Stimulated activated CD4-positive, alpha-beta T cell treated with anti-CD3 and anti-CD28 coated beads, TNF-alpha, amount 100 ng/mL, for 4 hours (primary cell): ENCODE measurements at places on chromosomes 4 and X.

- DNase-seq, result no peak
These were observed 764.8 kb downstream of the RAPGEF2 start for GRCh38 chr4:159867673-159868072.

GRCh38 chr4:3267576-3268394, 18.8 kb downstream of the MSANTD1 start:
- no peak for DNase-seq

DNA sequence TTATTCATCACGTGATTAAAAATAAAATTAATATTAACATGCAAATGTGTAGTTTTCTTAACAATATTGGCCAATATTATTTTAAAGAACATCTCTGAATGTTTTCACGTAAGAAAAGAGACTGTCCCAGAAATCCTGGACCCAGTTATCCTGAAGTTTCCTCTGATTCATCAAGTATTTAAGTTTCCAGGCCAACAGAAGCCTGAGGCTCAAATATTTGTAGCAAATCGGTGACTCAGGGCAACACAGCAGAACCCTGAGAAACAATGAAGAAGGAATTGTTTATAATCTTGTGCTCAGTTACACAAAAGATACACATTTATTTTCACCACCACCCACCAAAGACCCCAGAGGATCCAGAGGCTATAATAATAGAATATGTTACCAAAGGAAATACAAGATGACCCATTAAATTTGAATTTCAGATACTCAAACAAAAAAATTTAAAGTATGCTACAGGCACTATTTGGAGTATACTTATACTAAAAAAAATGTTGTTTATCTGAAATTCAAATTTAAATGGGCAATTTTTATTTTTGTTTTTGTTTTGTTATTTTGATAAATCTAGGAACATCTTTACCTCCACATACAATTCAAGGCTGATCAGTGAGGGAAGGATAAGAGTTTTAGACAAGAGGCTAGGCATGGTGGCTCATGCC, 33.9 kb upstream of the SLC7A11 start:
- no peak for DNase-seq

DNA sequence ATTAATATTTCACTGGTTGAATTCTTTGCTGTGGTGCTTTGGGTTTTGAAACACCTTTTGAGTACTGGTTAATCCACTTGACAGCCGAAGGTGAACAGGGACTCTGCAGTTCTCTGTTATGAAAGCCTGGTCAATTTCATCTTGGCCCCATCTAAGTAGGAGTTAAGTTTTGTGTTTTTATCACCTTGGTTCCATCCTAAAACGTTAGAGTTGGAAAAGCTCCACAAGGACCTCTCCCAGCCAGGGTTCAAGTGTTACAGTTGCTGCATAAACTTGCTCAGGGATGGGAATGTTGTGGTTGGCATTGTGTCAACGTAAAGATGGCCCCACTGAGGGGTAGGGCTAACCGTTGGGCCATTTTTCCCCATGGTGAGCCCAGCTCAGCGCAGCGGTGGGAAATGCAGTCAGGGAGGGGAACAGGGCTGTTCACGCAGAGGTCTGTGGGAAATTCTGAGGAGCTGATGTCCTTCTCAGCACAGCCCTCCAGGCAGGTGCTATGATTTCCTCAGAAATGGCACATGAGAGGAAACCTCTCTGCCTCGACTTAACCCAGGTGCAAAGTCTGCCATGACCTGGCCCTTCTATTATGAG, 188.7 kb downstream of the STIM2 start:
- DNase-seq, result no peak

DNA sequence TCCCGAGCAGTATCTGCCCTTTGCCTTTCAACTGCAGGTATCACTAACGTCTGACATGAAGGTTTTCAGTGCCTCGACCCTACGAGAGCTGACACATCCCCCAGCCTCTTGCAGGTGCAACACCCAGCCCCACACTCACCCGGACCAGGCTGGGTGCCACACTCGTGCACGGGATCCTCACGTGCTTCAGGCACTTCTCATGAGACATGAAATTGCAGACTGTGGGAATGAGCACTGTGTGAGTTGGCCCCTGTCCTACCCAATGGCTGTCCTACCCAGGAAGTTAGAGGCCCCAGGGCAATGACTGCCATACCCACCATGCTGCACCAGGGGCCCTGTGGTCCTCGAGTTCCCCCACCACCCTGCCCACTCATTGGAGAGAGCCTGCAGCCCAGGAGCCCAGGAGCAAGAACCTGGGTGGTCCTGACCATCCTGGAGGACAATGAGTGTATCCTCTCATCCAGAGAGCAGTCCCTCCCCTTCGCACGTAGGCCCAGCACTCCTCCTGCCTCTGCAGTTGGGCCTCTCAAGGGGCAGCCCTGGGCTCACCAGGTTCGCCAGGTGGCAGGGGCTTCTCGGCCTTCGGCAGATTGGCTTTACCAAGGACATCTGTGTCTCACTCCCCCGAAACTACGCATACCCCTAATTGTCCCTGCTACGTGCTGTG, 2.4 kb downstream of the DGKQ start:
- no peak for DNase-seq

- no peak for DNase-seq
These were observed 2.0 kb upstream of the HPGD start for GRCh38 chr4:174524242-174524641.

DNA sequence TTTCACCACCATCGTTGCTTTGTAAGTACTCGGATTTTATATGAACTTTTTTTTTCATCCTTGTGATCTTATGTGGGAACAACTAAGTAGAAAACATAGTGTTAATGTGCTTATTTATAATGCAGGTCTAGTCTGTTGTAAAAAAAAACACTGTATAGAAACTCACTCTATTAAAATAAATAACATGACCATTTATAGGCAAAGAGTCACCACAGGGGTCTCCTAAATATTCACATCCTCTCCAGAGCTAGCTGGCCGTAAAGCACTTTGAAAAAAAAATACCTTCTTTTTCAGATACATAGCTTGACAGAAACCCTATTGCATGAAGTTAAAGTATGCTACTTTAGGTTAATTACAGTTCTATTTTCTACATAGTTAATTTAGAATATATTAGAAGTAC, 11.2 kb downstream of the TMEM184C start:
- no peak for DNase-seq

DNA sequence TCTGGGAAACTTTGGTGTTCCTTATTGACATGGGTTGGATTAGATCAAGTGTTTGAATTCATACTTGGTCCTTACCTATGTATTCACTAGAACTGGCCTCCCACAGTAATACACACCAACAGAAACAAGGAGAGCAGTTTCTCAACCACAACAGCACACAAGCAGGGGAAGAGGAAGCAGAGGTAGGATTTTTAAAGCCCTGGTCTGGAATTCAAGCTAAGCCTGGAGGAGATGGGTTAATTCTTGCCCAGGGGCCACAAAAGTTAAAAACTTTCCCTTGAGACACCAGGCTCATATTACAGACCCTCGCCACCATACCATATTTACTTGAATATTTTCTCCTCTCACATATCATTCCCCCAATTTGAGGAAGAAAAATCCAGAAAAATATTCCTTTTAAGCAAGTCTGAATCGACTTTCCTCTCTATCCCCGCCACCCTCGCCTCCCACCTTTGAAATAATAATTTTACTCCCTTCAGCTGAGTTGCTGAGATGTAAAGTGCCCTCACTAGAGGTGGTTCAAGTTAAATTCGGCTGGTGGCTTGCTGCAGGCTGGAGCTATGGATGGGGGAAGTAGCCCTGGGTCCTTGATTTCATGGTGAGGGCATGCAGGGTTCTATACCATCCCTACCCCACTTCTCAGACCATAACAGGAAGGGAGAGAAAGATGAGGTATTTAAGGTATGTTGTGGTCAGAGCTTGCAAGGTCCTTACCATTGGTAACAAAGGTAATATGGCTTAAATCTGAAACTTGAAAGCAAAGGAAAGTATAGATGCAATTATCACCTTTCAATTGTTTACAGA, 440.2 kb downstream of the INPP4B start:
- DNase-seq, result no peak

- DNase-seq, result no peak
These were observed 87.6 kb upstream of the GABRG1 start for GRCh38 chr4:46211406-46211805.

DNA sequence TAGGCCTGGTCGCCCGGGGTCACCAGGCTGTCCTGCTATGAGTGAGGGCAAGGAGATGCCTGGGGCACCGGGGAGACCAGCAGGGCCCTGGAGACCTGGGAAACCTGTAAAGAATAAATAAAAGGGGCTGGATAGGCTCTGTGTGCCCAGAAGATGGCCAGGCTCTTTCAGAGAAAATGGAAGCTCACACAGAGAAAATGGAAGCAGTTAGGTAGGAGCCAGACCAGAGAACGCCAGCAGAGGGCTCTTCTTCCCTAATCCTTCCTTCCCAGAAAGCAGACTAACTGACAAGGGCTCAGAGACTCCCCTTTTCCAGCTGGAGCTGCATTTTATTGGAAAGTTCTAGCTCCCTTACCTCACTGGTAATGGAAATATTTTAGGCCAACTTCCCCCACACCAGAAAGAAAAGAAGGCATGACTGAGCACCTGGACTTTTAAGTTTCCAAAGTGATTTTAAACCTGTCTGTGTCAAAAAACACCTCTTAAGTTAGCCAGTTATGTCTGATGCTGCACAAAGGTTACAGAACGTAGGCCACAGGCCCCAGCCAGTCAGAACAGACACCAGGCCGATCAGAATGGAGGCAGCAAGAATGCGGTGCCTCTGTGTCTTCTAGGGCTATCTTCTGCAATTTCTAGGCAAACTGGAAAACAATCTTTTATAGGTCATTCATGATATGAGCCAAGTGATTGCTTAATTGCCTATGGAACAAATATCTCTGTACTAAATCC, 74.0 kb downstream of the ATG4A start:
- no peak for DNase-seq

GRCh38 chr4:15375667-15376066, 52.2 kb upstream of the C1QTNF7 start:
- DNase-seq, result no peak

GRCh38 chr4:124708517-124709300, 3.8 kb downstream of the ANKRD50 start:
- DNase-seq, result no peak

GRCh38 chr4:52780206-52780605, 29.0 kb upstream of the ERVMER34-1 start:
- DNase-seq, result no peak

DNA sequence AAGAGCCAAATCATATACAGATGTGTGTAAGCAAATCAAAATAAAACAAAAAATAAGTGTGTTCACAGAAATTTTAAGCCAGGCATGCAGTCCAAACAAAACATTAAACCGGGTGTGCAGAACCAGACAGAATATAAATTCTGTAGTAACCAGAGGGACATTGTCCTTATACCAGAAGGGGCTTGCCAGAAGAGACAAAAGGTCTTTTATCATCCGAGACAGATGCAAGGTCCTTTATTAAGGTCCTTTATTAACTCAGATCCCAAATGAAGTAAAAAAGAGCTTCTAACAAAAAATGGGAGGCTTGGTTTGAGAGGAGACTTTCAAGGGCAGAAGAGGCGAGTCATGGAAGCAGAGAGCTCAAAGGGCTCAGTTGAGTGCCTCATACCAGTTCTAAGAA, 59.2 kb downstream of the RGS12 start:
- DNase-seq, result no peak

GRCh38 chrX:147877726-147878125, 34.0 kb upstream of the FMR1 start:
- DNase-seq, result no peak

DNA sequence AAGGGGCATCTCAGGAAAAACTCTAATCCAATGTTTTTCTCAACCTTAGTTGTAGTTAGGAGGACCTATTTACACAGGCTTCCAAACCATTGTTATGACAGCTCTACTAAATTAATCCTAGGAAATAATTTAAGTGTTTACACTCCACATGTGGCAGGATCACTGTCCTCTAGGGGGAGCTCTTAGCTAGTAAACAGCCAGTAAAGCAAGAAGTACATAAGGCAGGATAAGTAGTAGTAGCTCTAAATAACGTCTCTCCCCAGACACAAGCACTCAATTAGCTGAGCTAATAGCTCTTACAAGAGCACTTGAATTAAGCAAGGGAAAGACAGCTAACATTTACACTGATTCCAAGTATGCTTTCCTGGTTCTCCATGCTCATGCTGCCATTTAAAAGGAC, 37.3 kb downstream of the NUDT11 start:
- DNase-seq, result no peak

DNA sequence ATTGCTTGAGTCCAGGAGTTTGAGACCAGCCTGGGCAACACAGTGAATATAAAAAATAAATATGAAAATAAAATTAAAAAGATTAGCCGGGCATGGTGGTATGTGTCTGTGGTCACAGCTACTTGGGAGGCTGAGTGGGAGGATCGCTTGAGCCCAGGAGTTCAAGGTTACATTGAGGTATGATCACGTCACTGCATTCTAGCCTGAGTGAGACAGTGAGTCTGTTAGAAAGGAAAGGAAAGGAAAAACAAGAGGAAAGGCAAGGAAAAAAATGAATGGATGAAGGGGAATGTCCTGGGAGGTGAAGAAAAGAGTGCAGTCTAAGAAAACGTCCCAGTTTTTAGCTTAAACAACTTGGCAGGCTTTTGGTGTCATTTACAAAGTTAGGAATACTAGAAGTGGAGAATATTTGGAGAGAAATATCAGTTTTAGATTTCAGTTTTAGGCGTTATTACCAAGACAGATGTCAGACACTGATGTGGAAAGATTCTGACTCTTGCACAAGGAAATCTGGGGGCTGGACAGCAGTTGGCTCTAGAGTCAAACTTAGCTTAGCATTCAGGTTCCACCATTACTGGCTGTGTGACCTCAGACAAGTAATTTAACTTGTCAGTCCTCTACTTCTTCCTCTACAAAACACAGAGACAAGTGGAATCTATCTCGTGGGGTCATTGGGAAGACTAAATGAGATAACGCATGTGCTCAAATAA, 139.0 kb downstream of the TSPAN5 start:
- no peak for DNase-seq

GRCh38 chrX:40155589-40156469, 58.1 kb upstream of the BCOR start:
- DNase-seq, result no peak

DNA sequence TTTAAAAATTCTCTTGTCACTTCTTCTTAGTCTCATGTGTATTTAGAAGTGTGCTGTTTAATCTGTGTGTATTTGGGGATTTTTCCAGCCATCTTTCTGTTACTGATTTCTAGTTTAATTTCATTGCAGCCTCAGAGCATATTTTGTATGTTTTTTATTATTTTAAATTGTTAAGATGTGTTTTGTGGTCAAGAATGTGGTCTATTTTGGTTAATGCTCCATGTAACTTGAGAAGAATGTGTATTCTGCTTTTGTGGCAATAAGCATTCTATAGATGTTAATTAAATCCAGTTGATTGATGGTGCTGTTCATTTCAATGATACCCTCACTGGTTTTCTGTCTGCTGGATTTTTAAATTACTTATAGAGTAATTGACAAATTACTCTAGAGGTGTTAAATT, 38.9 kb downstream of the ANXA10 start:
- DNase-seq, result no peak

DNA sequence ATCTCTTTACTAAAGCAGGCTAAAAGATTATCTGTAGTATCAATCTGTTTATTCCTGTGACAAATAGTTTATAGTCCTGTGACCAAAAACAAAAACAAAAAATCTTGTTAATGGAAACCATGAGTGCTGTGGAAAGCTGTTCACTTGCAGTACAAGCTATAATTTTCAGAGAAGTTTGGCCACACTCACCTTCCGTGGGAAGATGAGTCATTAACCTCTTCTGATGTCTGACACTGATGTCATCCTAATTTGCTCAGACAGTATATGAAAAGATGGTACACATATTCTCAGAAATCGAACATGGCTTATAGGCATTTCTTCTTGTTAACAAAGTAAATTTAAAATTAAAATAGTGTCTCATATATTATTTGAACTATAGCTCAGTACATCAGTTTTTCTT, 19.9 kb upstream of the ENPP6 start:
- DNase-seq, result peak; percentile 32

GRCh38 chr4:74933562-74934015, 673 bp downstream of the PARM1 start:
- no peak for DNase-seq
